ENCODE measurements at places on chromosomes 11 and 22.

DNA sequence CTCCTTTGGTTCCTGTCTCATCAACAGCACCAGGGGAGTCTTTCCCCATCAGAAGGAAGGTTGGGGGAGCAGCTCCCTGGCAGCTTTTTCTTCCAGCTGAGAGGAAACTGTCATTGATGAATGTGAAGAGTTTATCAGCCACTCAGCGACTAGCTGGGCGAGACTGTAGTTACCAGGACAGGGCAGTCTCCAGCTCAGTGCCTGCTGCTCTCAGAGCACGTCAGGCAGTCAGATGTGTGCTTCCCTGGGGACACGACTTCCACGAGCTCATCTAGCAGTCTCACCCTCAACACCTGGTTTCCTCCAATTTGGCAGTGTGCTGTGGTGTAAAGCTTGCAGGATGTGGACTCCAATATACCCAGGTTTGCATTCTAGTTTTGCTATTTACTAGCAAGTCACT lies 12.5 kb upstream of the C1QTNF4 start:
- DNase-seq = no peak

- DNase-seq = no peak
Measured at GRCh38 chr11:17008099-17008498, 6.1 kb downstream of the PLEKHA7 start.

- DNase-seq = no peak
Measured at GRCh38 chr11:78248903-78249302, 60.2 kb downstream of the USP35 start.

GRCh38 chr11:77068457-77069335 lies 1.9 kb downstream of the CAPN5 start:
- DNase-seq = no peak

DNA sequence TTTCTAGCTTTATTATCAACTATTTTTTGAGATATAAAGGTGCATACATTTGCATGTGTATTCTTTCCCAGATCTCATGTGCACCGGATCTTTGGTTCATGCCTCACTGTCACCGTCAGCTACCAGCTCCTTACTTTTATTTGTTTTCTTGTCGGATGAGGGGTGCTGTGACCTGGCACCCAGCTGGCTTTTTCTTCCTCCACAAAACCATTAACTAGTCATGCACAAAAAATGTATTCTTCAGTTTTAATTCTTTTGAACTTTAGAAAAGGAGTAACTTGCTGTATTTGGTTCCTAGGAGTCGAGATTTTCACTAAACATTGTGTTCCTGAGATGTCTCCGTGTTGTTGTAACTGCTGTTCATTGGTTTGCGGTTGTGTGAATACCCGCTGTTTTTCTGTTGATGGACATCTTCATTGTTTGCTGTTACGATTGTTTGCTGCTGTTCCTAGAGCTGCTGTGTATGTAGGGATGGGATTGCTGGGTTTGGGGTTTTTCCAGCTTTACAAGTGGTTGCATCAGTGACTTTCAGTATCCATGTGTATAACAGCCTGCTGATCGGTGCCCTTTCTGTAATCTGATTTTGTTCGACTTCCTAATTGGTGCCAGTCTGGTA lies 39.4 kb downstream of the MOV10L1 start:
- DNase-seq = no peak

GRCh38 chr11:102603091-102603490 lies 22.0 kb downstream of the MMP20 start:
- no peak for DNase-seq

DNA sequence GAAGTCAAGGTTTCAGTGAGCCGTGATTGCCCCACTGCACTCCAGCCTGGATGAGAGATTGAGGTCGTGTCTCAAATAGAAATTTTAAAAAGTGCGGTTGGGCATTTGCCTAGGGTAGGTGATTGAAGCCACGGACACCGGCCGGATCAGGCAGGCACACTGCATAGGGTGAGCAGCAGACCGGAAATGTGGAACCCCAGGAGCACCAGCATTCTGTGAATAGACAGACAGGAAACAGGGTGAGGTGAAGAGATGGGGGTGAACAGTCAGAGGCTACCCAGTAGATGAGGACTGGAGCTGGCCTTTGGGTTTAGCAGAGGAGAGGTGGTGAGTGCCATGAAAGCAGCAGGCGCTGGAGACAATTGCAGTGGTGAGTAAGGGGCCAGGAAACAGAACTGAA lies 43.5 kb downstream of the PPFIA1 start:
- no peak for DNase-seq

DNA sequence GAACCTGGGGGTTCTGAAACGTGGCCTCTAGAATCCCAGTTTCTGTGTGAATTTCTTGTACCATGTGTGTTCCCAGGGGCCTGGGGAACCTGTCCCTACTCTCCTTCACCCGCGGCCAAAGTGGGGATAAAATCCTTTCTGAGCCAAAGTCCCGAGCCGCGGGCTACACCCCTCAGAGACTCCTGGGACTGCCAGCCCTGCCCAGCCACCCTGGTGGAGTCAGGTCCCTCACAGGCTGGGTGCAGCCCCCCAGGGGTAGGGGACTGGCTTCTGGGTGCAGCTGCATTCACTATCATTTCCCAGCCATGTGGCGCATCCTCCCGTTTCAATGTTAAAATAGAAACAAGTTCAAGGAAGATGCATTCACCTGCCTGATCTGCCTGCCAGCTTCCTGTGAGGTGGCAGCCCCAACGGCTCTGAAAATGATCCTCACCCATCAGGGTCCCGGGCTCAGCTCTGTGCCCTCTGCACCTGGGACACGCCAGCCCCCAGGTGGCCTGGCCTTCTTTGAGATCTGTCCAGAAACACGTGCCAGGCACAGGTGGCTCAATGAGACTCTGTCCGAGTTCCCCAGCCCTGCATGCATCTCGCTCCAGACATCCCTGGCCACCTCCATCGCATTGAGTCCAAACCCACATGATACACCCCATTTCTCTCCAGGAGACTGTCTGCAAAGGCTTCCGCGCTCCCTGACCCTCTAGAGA lies 338.8 kb downstream of the CTTN start:
- no peak for DNase-seq

GRCh38 chr11:126410649-126411048 lies 55.2 kb downstream of the ST3GAL4 start:
- no peak for DNase-seq

GRCh38 chr11:93653571-93653970 lies 7.9 kb upstream of the CEP295 start:
- DNase-seq = no peak

- no peak for DNase-seq
Measured at GRCh38 chr11:130023204-130023603, 20.6 kb upstream of the PRDM10 start.

GRCh38 chr11:93487032-93487483 lies 56.1 kb downstream of the SMCO4 start:
- no peak for DNase-seq

GRCh38 chr11:6616596-6617250 lies 2.5 kb downstream of the TPP1 start:
- no peak for DNase-seq

GRCh38 chr11:1656061-1656441 lies 26.5 kb downstream of the KRTAP5-5 start:
- no peak for DNase-seq

- no peak for DNase-seq
Measured at GRCh38 chr11:125170001-125170509, 5.5 kb downstream of the PKNOX2 start.

DNA sequence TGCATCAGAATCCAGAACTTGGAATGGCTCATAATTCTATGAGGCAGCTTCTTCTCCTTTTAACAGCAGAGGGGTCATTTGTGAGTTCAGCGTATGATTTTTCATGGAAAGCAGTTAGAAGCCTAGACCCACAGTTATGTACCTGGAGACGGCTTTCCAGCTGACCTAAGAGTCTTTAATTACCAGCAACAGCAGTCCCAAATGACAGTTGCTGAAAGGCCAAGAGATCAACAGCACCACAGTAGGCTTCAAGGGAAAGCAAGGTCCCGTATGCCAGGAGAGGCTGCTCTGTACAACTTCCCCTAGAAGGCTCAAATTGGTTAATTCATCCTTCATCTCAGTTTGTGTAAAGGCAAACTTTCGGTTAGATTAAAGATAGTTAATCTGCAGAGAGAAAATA lies 363.0 kb downstream of the SOX6 start:
- DNase-seq = no peak

DNA sequence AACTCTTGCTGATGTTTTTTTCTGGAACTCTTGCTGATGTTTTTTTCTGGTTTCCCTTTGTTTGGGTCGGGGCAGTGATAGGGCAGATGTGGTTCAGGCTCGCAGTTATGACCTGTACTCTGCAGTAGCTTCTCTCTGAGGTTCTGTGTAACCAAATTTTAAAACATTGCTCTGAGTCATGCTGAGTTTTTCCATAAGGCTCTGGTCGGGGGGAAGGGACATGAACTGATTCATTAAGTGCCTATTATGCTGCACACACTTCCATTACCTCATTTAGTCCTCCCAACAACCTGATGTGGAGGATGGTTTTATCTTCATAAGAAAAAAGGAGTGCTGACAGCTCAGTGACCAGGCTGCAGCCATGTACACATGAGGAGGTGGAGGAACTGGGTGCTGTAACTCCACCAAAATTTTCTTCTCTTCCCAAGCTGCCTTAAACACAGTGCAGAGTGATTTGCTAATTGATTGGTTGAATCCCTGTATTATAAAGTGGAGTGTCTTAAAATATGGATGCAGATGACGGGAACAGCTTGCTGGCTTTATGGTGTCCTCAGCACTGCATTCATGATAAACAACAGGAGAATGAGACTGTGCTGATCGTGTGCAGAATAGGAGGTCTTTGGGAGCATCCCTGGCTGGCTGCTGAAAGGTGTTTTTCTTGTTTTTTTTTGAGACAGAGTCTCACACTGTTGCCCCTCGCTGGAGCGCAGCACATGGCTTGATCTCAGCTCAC lies 19.1 kb downstream of the TNRC6B start:
- no peak for DNase-seq

Data from NCI-H1436 (cell line).